CD8-positive, alpha-beta memory T cell (primary cell): ENCODE measurements at places on chromosomes 3 and 15.

DNA sequence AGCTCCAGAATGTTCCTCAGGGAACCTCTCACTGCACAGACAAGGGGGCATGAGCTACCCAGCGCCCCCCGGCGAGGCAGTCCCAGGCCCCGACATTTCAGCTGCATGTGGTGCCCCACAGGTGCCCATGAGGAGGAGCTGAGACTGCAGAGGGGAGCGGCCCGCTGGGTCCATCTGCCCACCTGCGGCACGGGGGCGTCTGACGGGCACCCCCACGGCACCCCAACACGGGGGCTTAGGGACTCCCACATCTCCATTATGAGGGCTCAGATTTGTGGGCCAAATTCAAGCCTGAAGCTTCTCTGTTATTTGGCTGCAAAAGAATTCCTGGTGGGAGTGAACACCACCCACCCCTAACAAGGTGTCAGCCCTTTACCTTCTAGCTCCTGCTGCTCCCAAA, 258.4 kb downstream of the UACA start:
- no peak for DNase-seq

DNA sequence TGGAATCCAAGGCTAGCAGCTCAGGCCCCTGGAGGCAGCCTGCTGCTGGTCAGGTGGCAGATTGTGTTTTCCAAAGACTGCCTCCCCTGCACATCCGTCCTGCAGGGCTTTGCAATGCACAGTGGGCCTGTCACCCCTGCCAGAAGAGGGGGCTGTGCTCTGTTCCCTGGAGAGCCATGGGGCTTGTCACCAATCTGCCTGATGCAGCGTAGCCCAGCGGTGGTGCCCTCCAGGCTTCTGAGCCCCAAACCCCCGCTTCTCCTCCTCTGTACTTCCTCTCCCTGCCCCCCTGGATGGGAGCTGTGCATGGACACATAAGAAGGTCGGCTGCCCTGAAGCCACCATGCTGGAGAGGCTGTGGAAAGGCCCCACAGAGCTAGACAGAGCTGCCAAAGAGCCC, 10.0 kb upstream of the PLXNA1 start:
- DNase-seq = no peak

GRCh38 chr3:113914646-113915045, 33.2 kb upstream of the ZDHHC23 start:
- no peak for DNase-seq

DNA sequence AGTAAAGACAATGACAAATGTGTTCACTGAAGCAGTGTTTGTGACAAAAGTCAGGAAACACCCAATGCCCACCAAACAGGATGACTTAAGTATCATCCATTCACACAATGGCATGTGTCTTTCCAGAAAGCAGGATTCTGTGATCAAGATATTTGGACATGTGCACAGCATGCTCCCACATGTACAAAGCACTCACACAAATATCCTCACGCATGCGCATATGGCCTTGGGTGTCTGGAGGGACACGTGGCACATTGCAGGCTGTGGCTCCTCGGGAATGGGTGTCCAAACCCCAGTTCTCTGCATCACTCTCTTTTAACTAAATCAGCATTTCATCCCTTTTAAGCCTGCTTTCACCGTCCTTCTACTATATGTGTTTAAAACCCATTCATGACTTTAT, 130.5 kb downstream of the KLF13 start:
- no peak for DNase-seq

DNA sequence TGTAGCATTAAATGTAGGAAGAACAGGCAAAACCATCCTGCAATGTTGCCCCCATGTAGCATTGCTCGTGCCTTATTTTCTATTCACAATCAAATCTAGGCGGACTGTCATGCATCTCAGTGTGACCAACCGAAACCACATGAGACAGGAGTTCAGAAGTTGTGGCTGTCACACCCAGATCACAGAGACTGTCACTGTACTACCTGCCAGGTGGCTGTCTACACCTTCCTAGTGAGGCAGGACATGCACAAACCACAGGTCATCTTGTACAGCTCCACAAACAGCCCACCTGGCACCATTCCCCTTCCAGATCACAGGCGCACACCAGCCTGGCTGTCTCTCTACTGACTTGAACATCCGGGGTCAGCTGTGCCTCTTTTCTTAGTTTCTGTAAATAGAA, 392.8 kb downstream of the OCA2 start:
- DNase-seq = no peak

DNA sequence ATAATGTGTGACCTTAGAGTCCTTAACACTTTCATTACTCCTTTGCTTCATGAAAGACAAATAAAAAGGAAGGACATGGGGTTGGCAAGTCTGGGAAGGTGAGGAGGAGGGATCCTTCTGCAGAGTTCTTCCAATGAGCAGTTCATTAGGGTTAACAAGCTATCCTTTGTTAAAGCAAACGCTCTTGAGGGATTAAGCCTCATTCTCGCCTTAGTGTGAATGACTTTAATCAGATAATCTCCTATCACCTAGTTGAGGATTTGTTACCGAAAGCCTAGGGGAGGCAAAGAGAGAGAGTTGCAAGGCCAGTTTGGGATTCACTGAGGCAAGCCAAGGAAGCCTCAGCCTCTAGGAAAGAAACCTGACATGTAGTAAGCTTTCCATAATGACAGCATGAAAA, 7.4 kb upstream of the MBNL1 start:
- no peak for DNase-seq

DNA sequence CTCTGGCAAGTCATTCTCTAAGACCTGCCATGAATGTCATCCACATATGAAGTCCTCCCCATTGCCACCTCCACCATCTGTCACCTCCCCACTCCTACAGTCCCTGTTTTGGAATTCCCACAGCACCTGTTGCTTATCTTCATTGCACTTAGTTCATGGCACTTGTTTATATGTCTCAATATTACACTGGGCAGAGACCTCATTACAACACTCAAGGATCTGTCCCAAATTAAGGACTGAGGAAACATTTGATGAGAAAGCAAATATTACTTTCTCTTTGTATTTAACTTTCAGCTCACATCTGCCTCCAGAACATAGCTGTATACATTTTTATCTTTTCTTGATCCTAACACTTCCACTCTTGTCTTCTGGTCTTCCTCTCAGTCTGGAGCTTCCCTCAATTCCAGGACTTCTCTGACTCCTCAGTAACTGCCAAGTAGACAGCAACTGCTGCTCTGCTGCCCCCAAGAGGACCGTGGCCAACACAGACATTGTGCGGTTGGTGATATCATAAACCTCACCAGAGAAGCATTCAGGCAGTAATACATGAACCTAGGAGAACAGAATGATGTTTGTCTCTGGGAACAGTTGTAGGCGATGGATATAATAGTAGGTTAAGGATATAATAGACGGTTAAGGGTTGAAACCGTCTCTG, 45.0 kb upstream of the FGF12 start:
- no peak for DNase-seq

DNA sequence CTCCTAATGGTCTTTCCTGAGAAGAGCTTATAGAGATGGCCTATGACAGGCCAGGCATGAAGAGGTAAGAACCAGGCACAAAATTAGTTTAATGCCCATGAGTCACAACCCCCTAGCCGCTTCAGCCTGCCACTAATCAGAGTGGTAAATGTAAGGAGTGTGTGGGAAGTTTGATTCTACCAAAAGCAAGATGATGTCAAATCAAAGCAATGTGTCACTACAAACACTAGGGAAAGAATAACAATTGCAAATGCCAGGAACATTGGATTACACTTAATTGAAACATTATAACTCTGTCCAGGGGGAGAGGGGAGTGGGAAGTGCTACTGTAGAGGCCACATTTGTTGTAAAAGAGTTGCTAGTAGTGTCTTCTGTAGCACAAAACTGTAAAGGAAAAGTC, 596.6 kb upstream of the AGTR1 start:
- DNase-seq = no peak

DNA sequence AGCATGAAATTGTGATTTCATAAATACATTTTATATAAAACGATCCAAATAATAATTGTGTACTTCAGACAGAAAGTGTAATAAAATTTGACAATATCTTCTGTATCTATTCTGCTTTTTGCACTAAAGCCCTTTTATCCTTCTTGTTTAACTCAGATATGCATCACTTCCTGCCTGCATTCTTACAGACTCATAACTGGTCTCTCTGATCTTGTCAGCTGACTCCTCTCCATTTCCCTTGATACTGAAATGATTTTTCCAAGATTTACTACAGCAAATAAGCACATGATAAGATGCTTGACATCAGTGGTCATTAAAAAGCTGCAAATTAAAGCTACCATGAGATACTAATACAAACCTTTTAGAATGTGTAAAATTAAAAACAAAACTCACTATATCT, 25.3 kb upstream of the SI start:
- DNase-seq = no peak

GRCh38 chr3:40216471-40216870, 93.0 kb upstream of the EIF1B start:
- DNase-seq = no peak

DNA sequence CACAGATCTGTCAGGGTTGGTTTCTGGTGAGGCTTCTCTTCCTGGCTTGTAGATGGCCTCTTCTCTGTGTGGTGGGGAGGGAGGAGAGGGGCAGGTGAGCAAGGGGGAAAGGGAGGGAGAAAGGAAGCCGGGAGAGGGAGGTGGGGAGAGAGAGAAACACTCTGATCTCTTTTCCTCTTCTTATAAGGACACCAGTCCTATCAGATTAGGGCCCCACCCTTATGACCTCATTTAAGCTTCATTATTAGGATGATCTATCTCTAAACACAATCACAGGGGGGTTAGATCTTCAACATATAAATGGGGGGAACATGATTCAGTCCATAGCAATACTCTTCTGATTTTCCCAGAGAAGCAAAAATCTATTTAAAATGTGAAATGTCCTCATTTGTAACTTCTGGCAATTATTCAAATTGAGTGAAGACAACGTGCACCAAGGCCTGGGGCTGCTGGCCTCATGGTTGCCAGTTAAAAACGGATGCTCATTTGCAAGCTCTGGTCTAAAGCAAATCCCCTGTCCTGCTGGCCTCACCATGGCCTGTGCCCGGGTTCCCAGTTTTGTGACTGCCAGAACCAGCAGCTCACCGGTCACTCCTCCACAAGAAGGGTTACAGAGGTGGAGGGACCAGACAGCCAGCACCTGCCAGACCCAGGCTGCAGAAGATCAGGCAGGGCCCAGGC, 8.3 kb downstream of the POMGNT2 start:
- no peak for DNase-seq

DNA sequence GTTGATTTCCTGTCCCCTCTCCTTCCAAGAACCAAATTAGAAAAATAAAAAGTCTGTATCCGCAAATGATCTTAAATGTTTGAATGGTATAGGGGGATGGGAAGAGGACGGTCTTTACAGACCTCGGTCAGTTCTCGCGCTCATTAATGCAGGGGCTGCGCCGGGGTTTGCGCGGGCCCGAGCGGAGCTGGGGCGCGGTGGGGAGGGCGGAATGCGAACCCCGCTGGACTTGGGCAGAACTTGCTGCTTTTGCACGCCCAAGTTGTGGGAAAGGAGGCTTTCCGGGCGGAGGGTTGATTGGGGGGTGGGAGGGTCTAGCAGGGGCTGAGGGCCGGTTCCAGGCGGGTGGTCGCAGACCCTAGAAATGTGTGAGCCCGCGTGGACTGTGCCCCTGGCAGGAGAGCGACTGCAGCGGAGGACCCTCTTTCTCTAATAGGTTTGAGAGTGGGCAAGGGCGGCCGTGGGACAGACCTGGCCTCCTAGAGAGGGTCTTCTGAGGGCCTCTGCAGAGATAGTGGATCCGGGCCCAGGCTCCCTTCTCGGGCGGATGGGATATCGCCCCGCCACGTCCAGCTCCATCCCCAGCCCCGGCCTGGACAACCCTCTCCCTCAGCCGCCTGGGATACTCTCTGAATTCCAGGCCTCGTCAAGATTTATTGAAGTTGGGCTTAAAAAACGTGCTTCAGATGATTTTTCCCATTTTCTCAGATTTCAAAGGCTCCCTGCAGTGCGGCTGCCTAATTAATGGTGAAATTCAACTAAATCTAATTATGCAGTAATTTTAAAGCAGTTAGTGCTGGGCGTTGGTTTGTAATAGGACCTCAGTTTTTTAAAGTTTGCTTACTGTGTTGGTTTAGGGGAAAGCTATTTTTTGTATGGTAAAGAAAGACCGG, 11.3 kb downstream of the NR2F2 start:
- DNase-seq = no peak

DNA sequence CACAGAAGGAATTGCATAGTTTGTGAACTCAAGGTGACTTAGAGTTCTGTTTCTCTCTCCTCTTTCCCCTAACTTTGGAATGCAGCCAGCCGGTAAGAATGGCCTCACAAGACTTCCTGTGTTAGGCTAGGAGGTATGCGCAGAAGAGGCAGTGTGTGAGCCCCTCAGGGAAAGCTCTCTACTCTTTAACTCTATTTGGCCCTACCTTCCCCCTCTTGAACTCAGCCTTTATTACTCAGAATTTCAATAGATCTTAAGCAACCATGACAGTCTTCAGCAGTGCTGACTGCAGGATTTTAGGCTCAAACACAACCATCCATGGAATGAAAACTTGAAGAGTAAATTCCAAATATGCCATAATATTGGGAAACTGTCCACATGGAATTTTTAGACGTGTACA, 209.5 kb downstream of the DTWD1 start:
- DNase-seq = no peak

DNA sequence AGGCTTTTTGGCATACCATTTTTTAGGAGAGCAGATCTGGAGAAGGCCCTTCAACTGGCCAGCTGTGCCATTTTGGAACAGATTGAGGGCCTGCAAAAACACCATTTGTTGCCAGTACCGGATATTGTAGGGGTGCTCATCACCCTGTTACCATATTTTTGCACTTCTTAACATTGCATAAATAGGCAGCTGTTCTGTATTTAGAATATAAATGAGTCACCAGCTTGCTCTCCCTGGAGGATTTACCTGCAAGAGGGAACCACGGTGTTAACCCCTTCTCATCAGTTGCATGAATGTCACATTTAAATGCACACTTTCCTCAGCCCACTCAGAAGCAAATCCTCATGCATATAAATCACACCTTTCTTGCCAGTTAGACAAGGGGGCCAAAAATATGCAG, 435.6 kb downstream of the ROBO2 start:
- DNase-seq = no peak

DNA sequence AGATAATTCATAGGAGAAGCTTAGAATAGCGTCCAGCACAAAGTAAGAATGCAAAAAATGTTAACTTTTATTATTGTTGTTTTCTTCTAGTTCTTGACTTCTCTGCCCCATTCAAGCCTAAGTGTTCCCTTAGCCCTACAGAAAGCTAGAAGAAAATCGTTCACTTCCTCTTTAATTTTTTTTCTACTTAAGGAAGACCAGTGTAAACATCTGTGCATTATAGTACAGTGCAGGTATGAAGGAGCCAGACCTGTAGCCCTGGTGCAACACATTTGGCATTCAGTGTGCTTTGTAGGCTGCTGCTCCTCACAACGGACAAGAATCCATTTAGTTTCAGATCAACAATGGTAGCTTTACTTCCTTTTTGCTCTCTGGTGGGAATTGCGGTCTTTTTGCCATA, 127.8 kb upstream of the SLC7A14 start:
- DNase-seq = no peak

GRCh38 chr15:63035977-63036376, 6.6 kb upstream of the TPM1 start:
- no peak for DNase-seq

GRCh38 chr15:90558171-90558573, 28.4 kb downstream of the CRTC3 start:
- no peak for DNase-seq

GRCh38 chr3:120597445-120598049, 1.4 kb downstream of the NDUFB4 start:
- no peak for DNase-seq
